ENCODE measurements at places on chromosomes 11 and 22. TPM values are rescaled to one million over a fixed set of nuclear protein-coding genes. Genes with fewer than 3 reads are reported as not detected.

P2RX3 gene
- total RNA-seq, result 0.30 TPM

IFITM2 gene
- total RNA-seq, result 20.4 TPM

CEP126 gene
- total RNA-seq, result 6.1 TPM

APLP2 gene
- 186 TPM for total RNA-seq

OLFML1 gene
- 25.5 TPM for total RNA-seq

OR51B4 gene
- total RNA-seq, result not detected

GUCY1A2 gene
- 10.6 TPM for total RNA-seq

OR5A1 gene
- not detected for total RNA-seq

CD3G gene
- total RNA-seq, result 0.10 TPM

INS gene
- not detected for total RNA-seq

KRTAP5-11 gene
- 2.2 TPM for total RNA-seq

OR51F2 gene
- not detected for total RNA-seq

OR4D10 gene
- not detected for total RNA-seq

RTN4R gene
- total RNA-seq, result 1.3 TPM

NPAS4 gene
- total RNA-seq, result 2.7 TPM

SNX32 gene
- 1.4 TPM for total RNA-seq

CDON gene
- total RNA-seq, result 71.8 TPM

RHOD gene
- 11.7 TPM for total RNA-seq

VWCE gene
- total RNA-seq, result 0.49 TPM

FAM180B gene
- total RNA-seq, result 0.99 TPM

SAA4 gene
- total RNA-seq, result not detected

SPINDOC gene
- total RNA-seq, result 5.3 TPM

PARVG gene
- total RNA-seq, result 5.7 TPM

RASSF10 gene
- total RNA-seq, result 9.8 TPM

SCUBE2 gene
- total RNA-seq, result 15.7 TPM

GRM5 gene
- 0.20 TPM for total RNA-seq

KCTD14 gene
- 1.6 TPM for total RNA-seq

TRIM77 gene
- not detected for total RNA-seq

NCAM1 gene
- 26.8 TPM for total RNA-seq

CD3D gene
- total RNA-seq, result 0.59 TPM

MS4A6A gene
- 33.6 TPM for total RNA-seq

ART1 gene
- total RNA-seq, result 0.20 TPM

PAMR1 gene
- 7.0 TPM for total RNA-seq

GGTLC2 gene
- not detected for total RNA-seq

MORC2 gene
- 17.8 TPM for total RNA-seq

RAB38 gene
- total RNA-seq, result 36.2 TPM

E2F8 gene
- total RNA-seq, result 2.7 TPM

AQP11 gene
- 1.1 TPM for total RNA-seq

SLC35E4 gene
- total RNA-seq, result 2.8 TPM

APBB1 gene
- total RNA-seq, result 16.5 TPM

SERHL2 gene
- 3.1 TPM for total RNA-seq

TEX54 gene
- not detected for total RNA-seq

C11orf97 gene
- not detected for total RNA-seq

EHF gene
- total RNA-seq, result 25.9 TPM

SYT8 gene
- total RNA-seq, result 6.7 TPM

SRPRA gene
- 32.4 TPM for total RNA-seq

KCNE3 gene
- 3.9 TPM for total RNA-seq

TALDO1 gene
- total RNA-seq, result 134 TPM

CENPM gene
- total RNA-seq, result 8.4 TPM

PIH1D2 gene
- total RNA-seq, result 1.4 TPM

NXPE1 gene
- total RNA-seq, result not detected

SMTNL1 gene
- total RNA-seq, result 7.9 TPM

PATE2 gene
- total RNA-seq, result not detected

CFAP300 gene
- 4.6 TPM for total RNA-seq

TLCD5 gene
- total RNA-seq, result 6.7 TPM

NAV2 gene
- 13.6 TPM for total RNA-seq

TMEM191C gene
- 1.8 TPM for total RNA-seq

LTO1 gene
- 11.6 TPM for total RNA-seq
